ENCODE measurements at places on chromosomes 1 and 21. TPM values are rescaled to one million over a fixed set of nuclear protein-coding genes. Genes with fewer than 3 reads are reported as not detected.

The GTF2B gene
- 18.3 TPM for total RNA-seq

The SPAG17 gene
- not detected for total RNA-seq

DNA sequence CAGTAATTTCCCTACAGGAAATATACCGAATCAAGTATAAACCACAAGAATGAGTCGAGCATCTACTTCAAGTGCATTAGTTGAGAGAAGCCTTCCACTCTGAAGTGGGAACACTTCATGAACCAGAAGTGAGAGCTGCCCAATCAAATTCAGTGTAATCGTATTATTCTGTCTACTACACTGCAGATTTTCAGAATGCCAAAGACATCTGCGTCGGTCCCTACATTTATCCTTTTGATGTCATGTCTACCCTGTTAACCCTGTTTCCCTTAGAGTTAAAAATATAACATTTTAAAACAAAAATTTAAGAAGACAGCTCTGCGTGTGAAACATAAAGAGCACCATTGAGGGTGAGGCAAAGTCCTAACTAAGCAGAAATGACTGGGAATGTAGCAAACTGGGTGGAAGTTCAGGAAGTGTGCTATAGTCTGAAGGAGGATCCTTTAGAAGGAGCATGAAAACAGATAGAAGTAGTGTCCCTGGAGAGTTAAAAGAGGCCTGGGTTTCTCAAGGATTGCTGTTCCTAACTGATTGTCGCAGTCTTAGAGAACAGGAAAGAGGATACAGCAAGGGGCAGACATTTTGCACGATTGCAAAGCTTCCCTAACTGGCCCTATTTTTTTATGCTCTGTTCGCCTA lies 291.2 kb downstream of the PTPRC start:
- H3K27me3 ChIP-seq: no peaks in the 10 kb centered on the region
- no peak for DNase-seq
- H3K4me3 ChIP-seq: no peak overlapping the region

DNA sequence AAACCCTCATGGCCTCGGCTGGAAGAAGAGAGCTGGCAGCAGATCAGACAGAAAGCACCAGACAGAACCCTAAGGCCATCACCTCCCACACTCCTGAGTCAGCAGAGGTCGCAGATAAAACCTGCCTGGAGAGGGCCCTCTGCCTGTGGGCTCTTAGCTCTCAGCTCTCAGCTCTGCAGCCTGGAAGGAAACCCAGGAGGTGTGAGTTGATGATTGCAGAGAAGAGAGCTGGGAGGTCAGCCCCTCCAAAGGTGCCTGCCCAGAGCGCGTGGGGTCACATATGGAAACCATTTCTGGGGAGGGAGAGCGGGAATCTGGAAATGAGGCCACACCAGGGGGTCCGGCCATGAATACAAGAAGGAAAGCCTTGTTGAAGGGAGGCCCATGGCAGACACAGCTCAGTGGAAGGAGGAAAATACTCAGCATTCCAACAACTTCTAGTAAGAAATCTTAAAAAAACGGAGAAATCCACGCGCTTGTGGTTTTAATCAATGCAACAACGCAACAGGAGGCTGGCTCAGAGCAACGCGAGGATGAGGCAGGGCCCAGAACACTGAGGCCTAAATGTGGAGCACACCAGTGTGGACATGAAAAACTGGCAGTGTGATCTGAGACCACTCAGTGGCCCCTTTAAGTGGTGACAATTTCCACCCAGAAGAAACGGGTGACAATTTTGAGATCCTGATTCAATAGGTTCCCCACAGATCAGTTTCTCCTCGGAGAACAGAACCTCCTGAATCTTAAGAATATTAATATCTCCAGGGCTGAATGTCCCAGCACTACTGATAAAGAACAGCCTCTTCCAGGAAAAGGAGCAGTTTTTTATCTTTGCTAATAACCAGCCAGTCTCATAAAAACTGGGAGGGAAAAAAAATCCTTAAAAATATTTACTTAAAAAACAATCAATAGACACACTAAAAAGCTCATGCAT lies 45.7 kb downstream of the PSMG1 start:
- no peaks in the 10 kb centered on the region for H3K27me3 ChIP-seq
- H3K27ac ChIP-seq: no peak overlapping the region
- no peak overlapping the region for H3K4me3 ChIP-seq
- no peaks in the 10 kb centered on the region for H3K4me1 ChIP-seq
- no peak for DNase-seq

- no peak overlapping the region for H3K4me3 ChIP-seq
- H3K27ac ChIP-seq: no peak overlapping the region
- no peaks in the 10 kb centered on the region for H3K27me3 ChIP-seq
- no peak for DNase-seq
- H3K36me3 ChIP-seq: no peaks in the 10 kb centered on the region
- H3K4me1 ChIP-seq: peaks cover 10% of the 10 kb centered on the region
These were observed 34.0 kb downstream of the ST6GALNAC5 start for GRCh38 chr1:76901158-76901767.

DNA sequence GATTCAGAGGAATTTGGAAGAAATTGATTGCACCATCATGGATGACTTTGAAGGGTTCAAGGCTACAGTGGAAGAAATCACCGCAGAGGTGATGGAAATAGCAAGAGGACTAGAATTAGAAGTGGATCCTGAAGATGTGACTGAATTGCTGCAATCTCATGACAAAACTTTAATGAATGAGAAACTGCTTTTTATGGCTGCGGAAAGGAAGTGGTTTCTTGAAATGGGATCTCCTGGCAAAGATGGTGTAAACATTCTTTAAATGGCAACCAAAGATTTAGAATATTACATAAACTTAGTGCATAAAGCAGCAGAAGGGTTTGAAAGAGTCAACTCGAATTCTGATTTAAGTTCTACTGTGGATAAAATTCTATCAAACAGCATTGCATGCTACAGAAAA lies 698.6 kb downstream of the PLA2G4A start:
- no peak for DNase-seq
- H3K27ac ChIP-seq: no peak overlapping the region
- H3K36me3 ChIP-seq: no peaks in the 10 kb centered on the region
- H3K4me1 ChIP-seq: no peaks in the 10 kb centered on the region

GRCh38 chr1:59340411-59341307 lies 43.8 kb downstream of the FGGY start:
- no peaks in the 10 kb centered on the region for H3K4me1 ChIP-seq
- H3K36me3 ChIP-seq: no peaks in the 10 kb centered on the region
- DNase-seq: no peak
- H3K27ac ChIP-seq: no peak overlapping the region

DNA sequence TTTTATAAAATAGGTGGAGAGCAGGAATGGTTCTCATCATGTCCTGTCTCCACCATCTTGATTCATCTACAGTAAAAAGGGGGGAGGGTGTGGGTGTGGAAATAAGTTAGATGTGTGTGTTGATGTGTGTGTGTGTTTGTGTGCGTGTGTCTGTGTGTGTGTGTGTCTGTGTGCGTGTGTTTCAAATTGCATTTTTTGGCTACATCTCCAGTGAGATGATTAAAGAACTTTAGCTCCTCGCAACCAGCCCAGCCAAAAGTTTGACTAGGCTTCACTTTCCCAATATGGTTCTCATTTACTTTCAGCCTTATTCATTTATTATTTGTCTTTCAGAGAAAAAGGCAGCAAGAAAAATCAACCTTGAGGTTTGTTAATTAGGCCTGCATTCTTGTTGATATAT lies 14.7 kb upstream of the HAO2 start:
- no peak overlapping the region for H3K4me3 ChIP-seq
- no peaks in the 10 kb centered on the region for H3K4me1 ChIP-seq
- no peak overlapping the region for H3K27ac ChIP-seq
- DNase-seq: no peak
- H3K36me3 ChIP-seq: no peaks in the 10 kb centered on the region

DNA sequence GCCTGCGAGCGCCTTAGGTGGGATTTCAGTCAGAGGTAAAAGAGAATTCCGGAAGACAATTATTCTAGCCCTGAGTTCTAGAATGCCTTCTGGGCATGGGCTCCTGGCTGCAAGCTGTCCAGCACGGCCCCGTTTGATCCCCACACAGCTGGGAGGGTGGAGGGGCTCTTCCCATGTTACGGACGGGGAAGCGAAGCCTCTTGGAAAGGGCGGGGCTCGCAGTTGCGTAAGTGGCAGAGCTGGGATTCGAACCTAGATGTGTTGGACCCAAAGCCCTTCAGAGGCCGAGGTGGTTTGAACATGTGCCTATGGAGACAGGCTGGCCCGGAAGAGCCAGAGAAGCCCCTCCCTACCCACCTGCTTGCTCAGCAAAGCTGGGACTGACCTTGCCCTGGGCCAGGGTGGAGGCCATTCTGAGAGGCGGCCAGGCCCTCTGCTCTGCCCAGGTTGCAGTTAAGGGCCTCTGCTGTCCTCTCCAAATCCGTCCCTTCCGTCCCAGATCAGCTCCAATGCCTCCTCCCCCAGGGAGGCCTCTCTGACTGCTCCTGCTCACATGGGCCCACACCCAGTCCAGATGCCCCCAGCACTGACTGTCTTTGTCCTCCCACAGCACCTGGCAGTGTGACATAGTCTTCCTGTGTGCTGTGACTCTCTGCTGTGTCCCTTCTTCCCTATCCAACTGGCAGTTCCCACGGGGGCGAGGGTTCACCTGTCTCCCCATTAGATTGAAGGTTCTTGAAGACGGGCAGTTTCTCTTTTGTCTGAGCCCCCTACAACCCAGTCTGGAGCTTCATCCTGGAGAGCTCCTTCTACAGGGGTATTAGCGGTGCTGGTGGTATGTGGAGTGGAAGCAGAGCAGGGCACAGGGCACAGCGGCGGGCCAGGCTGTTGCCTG lies 1.2 kb upstream of the HSPB7 start:
- no peaks in the 10 kb centered on the region for H3K4me1 ChIP-seq
- no peaks in the 10 kb centered on the region for H3K27me3 ChIP-seq
- H3K4me3 ChIP-seq: no peak overlapping the region
- H3K36me3 ChIP-seq: no peaks in the 10 kb centered on the region
- DNase-seq: no peak

GRCh38 chr1:17244821-17245740 lies 3.8 kb upstream of the PADI3 start:
- no peak overlapping the region for H3K4me3 ChIP-seq
- DNase-seq: peak; percentile 31
- H3K27ac ChIP-seq: peak overlapping the region; percentile 56
- peaks cover 42% of the 10 kb centered on the region for H3K4me1 ChIP-seq

DNA sequence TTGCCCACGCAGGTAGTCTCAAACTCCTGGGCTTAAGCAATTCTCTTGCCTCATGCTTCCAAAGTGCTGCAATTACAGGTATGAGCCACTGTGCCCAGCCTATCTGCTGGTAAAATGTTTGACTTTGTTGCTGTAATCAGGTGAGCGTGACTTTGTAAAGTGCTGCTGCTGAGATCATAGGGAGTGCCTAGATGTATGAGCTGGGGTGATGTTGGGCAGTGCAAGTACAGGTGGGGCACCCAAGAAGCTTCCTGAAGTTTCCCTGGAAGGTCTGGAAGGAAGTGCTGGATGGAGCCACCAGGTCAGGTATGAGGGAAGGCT lies 43.1 kb downstream of the KIF21B start:
- no peak for DNase-seq
- no peaks in the 10 kb centered on the region for H3K27me3 ChIP-seq
- no peak overlapping the region for H3K27ac ChIP-seq
- H3K4me1 ChIP-seq: no peaks in the 10 kb centered on the region

GRCh38 chr1:49323925-49324540 lies 547.3 kb upstream of the BEND5 start:
- no peaks in the 10 kb centered on the region for H3K36me3 ChIP-seq
- no peaks in the 10 kb centered on the region for H3K4me1 ChIP-seq
- H3K4me3 ChIP-seq: no peak overlapping the region
- H3K27ac ChIP-seq: no peak overlapping the region
- DNase-seq: no peak

Measured in PC-9 (cell line).